ENCODE measurements at places on chromosomes 16 and 17.

DNA sequence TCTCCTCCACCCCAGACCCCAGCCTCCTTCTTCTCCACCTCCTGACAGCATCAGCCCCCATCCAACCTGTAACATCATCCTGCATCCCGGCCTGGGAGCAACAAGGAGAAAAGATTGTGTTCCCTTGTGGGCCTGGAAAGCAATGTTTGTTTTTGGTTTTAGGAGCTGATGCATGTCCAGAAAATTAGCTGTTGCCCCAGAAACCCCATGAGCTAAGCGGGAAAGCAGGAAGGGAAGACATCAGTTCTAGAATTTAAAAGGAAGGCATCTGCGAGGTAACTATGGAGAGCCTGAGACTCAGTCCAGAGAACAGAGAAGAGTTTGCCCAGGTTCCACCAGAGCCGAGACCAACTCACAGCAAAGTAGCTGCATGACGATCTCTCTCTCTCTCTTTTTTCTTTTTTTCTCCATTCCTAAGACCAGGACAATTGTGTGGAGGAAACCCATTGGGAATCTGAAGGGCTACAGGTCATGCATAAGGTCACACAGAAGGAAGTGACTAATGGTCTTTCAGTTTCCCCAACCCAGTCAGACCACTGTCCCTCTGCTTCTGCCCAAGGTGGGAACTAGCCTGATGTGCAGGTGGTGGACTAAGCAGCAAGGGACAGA is 124.4 kb downstream of the SLC39A11 start:
- no peak for DNase-seq

GRCh38 chr17:79612468-79613194 is 1.8 kb upstream of the RBFOX3 start:
- no peak for DNase-seq

DNA sequence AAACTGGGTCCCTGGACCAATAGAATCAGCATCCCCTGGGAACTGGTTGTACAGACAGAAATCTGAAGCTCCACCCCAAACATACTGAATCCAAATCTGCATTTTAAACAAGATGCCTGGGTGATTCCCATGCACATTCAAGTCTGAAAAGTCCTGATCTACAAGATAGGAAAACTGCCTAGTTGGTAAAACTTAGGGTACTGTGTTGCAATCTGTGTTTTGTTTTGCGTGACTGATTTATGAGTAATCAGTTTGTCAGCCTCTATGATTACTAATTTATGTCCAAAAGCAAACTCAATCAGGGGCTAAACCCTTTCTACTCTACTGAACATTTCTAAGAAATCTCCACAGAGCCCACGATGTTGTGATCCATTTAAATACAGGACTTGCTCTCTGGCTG is 103.8 kb downstream of the YPEL2 start:
- no peak for DNase-seq

DNA sequence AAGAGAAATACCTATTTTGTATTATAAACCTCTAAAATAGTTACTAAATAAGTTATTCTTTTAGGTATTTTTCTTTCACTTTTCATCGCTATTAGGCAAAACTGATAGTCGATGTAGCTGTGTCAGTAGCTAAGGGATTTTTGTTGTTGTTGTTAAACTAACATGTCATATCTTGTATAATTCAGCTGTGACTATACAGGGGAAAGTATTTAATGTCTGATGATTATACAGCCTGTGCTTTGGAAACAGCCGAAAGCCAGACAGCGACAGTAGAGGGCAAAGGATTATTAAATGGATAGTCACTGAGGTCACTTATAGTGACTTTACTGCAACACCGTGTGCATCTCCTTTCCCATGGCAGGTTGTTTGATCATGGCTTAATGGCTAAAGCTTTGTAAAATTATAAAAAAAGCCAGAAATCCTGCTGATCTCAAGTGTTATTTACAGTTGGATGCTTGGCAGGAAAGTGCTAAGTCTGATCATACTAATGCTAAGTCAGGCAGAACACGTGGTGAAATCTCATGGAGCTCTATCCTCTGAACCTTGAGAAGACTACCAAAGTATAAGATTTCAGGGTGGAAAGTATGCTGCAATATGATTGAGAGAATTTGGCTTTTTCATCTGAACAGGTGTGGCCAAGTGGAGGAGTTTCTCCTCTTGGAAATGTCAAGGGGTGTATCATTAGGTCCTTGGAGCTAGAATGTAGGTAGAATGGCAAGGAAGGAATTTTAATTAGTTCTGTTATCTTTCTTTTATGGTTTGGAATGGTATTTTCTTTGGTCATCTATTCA is 88.4 kb downstream of the FTO start:
- DNase-seq: no peak

DNA sequence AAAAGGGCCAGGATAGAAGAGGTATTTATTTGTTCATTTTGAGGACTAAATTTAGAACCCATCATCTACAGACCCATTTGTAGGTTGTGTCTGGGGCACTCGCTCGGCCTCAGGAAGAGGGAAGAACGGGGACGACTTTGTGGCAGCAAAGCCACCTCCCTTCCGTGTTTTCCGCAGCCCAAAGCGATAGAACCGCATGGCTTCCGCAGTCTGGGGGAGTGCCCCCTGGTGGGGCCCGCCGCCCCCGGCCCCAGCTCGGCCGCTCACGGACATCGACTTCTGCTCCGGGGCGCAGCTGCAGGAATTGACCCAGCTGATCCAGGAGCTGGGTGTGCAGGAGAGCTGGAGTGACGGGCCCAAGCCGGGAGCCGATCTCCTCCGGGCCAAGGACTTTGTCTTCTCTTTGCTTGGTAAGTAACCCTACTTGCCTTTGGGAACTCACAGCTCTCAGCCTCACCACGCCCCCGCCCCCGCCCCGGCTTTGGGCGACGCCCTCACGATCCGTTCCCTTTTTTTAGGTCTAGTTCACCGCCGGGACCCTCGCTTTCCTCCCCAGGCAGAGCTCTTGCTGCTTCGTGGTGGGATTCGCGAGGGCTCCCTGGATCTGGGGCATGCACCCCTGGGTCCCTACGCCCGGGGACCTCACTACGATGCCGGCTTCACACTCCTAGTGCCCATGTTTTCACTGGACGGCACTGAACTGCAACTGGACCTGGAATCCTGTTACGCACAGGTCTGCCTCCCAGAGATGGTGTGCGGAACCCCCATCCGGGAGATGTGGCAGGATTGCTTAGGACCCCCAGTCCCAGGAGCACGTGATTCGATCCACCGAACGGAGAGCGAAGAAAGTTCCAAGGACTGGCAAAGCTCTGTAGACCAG is 681 bp downstream of the TMEM102 start:
- peak; percentile 54 for DNase-seq

- no peak for DNase-seq
Measured at GRCh38 chr17:78921437-78921971, 3.7 kb downstream of the TIMP2 start.

All from activated CD8-positive, alpha-beta memory T cell treated with anti-CD3 and anti-CD28 coated beads, Interleukin-2, amount 50 U/mL, for 4 hours (primary cell).